ENCODE measurements at places on chromosomes 7 and 10.
A peak's percentile ranks its signal among the peaks of the same experiment; 100 is the strongest.

- DNase-seq: no peak
These were observed 978.6 kb downstream of the SORCS1 start for GRCh38 chr10:106185951-106186350.

DNA sequence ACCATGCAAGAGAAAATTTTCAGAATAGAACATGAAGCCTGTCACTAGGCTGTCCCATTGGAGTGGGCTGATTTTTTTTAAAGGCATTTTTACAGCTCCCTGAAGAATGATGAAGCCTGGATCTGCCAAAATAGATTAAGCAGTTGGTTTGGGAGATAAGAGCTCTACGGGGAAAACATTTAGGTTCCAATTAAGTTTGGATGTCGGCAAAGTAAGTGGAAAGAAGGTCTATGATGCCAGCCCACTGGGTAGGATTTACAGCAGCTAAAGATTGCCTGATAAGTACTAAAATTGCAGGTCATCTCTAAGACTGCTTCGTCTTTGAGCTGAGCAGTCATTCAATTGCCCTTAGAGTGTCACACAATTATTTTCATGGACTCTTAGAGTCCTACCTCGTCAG, 939.2 kb upstream of the CELF2 start:
- DNase-seq: no peak

- DNase-seq: no peak
These were observed 235.5 kb upstream of the MEOX2 start for GRCh38 chr7:15922002-15922401.

- no peak for DNase-seq
These were observed 20.0 kb downstream of the RBM28 start for GRCh38 chr7:128323459-128324367.

GRCh38 chr10:79176949-79177602, 108.3 kb downstream of the ZMIZ1 start:
- no peak for DNase-seq

DNA sequence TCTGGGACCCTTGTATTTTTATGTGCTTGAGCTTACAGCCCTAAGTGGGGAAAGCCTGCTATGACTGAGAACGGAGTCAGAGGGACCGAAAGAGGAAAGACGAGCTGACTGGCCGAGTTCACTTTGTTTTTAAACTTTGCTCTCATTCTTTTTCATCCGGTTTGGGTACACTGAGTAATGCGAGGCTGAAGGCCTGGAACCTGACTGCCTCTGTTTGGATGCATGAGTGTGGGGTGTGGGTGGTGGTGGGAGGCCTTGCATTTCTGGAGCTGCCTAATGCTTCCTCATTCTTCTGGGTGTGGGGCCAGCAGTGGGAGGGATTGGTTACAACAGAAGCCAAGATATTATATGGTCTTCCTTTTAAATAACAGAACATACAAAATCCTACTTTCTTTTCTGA, 155.5 kb downstream of the BUB3 start:
- DNase-seq: no peak

DNA sequence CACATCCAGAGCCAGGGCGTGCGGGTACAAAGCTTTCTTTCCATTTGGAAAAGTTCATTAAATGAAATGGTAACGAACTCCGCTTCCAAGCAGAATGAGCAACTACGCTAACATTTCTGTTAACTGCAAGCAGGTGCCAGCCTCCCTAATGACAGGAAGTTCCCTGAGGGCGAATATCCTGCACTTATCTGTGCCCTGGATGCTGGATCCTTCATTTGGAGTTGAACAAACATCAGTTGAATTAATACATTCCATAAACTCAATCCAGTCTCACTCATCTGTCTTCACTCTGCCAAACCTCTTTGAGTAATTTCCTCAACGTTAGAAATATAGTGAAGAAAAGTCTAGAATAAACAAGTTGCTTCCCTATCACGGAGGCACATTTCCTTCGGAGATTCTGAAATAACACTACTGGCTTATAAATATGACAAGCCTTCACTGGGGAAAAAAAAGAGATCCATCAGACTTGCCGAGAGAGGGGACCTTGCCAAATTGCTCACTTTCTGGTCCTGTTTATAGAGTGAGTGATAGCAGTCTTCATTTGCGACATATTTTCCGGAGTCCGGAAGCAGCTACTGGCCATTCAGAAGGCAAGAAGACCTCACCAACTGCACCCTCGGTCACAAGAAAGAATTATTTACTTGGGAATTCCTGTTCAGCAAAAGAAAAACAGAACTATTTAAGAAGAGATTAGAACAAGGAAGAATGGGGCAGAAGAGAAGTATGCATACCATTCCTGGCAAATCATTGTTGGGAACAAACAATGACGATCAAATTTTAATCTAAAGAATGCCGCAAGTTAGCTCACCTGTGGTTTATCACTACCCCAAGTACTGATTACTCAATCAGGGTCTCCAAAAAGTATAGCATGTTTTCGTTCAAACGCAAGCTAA, 196.4 kb downstream of the FAM107B start:
- DNase-seq: no peak

GRCh38 chr7:106057962-106058927, 53.9 kb downstream of the SYPL1 start:
- DNase-seq: no peak

DNA sequence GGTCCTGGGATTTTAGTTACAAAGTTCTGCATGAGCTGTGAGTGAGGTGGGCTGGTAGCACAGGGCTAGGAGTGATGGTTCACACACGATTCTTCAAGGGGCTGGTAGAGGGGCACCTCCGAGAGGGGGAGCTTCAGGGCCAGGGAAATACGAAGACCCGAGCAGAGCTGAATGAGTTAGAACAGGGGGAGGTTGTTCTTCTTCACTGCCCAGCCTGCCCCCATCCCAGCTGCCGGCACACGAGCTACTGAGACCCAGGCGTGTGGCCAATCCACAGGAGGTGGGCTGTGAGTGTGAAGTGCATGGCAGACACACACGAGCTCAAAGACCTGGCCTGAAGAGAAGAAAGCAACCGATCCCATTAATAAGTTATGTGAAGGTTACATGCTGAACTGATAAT, 256.2 kb upstream of the ZNF32 start:
- no peak for DNase-seq

DNA sequence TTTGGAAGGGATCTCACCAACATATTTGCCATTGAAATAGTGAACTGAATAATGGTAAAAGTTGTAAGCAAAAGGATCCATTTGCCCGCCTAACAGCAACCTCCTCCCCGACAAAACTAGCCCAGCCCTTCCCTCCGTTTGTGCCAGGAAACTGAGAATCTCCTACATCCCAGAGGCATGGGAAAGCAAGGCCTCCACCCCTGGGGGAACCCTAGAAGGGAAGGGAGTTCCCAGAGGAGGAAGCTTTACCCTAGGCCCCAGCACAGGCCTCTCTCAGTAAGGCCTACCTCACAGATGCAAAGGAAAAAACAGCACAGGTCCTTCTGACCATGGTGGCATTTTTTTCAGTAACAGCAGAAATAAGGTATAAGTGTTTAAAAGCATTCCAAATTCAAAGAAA, 229.7 kb downstream of the ELMO1 start:
- DNase-seq: no peak

- no peak for DNase-seq
These were observed 52.6 kb downstream of the EVX1 start for GRCh38 chr7:27295236-27295635.

DNA sequence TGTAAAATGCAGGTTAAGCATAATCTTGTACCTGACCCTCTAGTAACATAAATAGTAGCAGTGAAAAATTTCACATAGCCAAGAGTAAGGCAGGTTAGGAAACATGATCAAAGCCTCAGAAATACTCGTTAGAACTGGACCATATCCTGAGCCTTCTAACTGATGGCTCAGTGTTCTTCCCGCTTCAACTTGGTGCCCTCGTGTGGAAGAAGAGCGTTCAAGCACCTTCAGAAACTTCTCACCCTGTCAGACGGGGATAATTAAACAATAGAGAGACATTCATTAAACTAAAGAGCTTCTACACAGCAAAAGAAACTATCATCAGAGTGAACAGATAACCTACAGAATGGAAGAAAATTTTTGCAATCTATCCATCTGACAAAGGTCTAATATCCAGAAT, 124.5 kb downstream of the MYOF start:
- DNase-seq: peak; percentile 14

- DNase-seq: no peak
These were observed 68.0 kb upstream of the FAM20C start for GRCh38 chr7:124130-124949.

Measured in stimulated activated CD4-positive, alpha-beta T cell treated with anti-CD3 and anti-CD28 coated beads, Interleukin-15, amount 100 ng/mL, for 24 hours (primary cell).